MM.1S (cell line): ENCODE measurements at places on chromosomes 3 and 15.

GRCh38 chr15:66703540-66703941 lies 1.5 kb downstream of the SMAD6 start:
- DNase-seq, result peak; percentile 27

DNA sequence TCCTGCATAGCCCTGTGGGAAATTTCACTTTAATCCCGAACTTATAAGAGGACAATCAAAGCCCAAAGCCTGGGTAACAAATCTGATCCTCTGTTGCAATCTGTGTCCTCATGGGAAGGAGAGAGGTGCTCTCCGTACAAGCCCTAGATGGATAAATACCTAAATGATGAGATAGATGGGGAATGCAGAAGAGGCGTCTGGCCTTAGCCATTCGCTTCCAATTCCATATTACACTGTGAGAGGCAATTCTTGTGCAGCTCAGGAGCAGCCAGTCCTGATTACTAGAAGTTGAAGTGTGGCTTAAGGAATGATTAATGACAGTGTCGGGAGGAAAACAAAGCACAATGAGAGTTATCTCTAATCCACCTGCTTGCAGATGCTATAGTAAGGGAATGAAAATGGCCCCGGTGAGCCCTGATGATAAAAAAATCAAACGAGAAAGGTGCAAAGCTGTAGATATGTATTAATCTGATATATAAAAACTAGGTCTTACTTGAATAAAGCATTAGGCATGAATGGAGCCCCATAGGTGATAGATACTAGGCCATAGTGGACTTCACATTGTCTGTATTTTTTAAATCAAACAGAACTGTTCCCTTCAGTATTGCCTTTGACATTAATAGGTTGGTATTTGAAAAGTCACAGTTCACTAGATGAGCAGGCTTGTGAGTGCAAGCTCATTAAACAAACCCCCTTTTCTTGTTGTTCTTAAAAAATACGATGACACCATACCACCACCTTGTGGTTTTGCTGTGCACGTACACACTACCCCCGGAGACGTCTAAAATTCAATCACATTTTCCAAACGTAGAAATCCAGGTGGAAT lies 54.2 kb upstream of the TMCO5A start:
- peak; percentile 49 for DNase-seq

- peak; percentile 53 for DNase-seq
Observed at GRCh38 chr15:52680761-52681160, 1.6 kb upstream of the ATOSA start.

DNA sequence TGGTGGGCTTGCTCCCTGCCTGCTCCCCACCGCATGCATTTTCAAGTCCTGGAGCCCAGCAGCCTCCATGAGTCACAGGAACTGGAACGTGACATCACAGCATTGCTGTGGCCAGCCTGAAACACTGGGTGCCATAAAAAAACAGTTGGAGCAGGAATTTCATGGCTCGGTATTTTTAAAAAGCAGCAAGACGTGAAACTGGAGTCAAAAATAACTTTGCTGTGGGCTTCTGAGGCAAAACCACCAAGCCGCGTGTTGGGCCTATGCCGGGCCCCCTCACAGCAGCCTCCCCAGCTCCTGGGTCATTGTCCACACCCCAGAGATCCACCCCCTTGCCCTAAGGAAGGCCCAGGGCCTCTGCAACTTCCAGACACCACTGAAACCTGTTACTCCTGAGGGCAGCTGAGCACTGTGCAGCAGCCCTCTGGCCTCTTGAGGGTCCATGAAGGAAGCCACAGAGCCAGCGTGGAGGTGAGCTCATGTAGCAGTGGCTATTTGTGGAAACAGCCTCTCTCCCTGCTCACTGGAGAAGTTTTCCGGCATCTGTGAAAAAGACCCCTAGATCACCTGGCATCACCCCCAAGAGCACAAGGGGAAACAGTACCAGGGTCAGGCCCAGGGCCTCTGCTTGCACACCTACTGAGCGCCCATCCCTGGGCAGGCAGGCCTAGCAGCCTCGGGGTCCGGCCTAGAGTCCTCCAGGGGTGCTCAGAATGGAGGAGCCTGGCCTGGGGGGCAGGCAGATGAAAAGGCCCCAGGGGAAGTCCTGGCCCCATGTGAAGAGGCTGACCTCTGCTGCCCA lies 34.0 kb upstream of the DUSP7 start:
- DNase-seq, result no peak

GRCh38 chr15:81060907-81061306 lies 60.2 kb downstream of the TLNRD1 start:
- no peak for DNase-seq

DNA sequence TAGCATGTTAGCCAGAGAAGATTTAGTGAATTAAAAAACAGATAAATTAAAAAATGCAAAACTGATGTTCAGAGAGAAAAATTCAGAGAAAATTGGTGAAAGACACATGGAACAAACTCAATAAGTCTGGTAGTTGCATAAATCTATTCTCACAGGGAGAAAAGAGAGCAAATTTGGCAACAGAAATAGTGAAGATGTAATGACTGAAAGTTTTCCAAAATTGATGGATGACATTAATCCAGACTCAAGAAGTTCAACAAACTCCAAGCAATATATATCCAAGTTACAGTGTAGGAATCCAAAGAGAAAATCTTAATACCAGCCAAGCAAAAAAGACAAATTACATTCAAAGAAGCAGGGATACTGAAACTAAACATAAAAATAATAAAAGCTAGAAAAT lies 302.7 kb upstream of the ARPP21 start:
- DNase-seq, result no peak

GRCh38 chr3:66372681-66373350 lies 128.0 kb downstream of the LRIG1 start:
- no peak for DNase-seq

DNA sequence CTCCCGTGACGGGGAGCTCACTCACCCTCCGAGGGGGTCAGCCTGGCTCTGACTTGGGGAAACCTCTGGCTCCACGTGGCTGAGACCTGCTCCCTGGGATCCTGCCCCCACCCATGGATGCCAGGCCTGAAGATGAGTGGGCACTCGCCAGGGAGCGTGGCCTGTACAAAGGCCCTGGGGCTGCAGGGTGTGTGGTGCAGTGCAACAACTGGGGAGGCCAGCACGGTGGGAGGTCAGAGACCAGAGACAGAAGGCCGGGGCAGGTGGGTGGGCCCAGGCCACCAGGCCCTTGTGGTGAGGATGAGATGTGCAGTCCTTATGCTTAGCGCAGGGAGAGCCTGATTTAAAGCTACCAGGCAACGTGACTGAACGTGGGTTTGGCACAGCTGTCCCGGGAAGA lies 5.0 kb downstream of the DNAJB8 start:
- no peak for DNase-seq

DNA sequence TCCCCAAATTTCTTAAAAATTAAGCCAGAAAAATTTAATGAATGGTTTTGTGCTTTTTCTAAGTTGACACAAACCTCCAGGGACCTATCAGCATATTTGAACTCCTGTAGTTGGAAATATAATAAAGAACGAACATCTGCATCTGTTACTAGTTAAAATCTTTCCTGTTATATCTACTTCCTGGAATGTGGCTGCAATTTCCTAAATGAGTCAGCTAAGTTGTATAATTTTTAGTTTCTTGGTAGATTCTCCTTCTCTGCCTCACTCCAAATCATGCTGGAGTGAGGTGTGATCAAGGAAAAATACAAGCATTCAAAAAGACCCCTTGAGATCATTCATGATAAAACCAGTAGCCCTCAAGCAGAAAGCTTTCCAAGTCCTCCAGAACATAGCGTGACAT lies 106.2 kb upstream of the MCTP2 start:
- no peak for DNase-seq

GRCh38 chr3:45858809-45859543 lies 17.1 kb upstream of the LZTFL1 start:
- DNase-seq, result no peak

DNA sequence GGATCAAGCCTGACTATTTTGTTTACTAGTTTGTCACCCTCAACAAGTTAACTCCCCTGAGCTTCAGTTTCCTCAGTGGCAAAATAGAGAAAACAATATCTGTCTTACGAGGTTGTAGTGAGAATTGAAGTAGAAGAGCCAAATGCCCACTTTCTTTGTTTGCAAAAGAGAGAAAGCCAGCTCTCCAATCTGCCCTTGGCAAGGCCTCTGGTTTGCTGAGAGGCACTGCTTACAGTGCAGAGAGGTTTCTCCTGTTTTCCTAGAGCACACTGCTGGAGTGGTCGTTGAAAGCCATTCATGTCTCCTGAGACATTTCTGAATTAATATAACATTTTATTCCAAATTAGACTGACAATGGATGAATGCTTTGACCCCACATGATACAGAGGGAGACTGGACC lies 260.5 kb upstream of the IGF1R start:
- no peak for DNase-seq

DNA sequence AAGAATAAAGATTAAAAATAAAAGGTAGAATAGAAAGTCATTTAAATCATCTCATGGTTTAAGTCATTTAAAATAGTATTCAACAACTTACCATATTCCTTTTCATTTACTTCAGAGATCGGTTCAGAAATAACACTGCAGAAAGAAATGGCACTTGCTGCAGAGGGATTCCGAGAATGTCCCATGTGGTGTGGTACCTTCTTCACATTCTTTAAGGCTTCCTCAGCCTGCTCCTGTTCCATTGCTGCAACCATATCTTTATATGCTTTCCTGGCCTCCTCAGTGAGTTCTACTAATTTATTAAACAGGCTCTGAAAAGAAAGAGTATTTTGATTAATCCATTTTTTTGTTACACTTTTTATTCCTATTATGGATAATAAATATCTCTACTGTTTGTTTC lies 32.6 kb upstream of the SHC4 start:
- no peak for DNase-seq

GRCh38 chr15:100878648-100879047 lies 983 bp upstream of the ALDH1A3 start:
- DNase-seq, result no peak

- DNase-seq, result peak; percentile 74
Observed at GRCh38 chr3:110070161-110070916, 733.0 kb upstream of the DPPA4 start.

- DNase-seq, result no peak
Observed at GRCh38 chr3:72560846-72561675, 287.2 kb downstream of the SHQ1 start.
